ENCODE measurements at places on chromosomes 5 and 9. TPM values are rescaled to one million over a fixed set of nuclear protein-coding genes. Genes with fewer than 3 reads are reported as not detected.

- DNase-seq, result peak; percentile 49
- no peaks in the 10 kb centered on the region for H3K27me3 ChIP-seq
- H3K4me1 ChIP-seq, result peaks cover 6% of the 10 kb centered on the region
- no peak overlapping the region for H3K4me3 ChIP-seq
- peak overlapping the region; percentile 13 for H3K27ac ChIP-seq
Measured at GRCh38 chr9:134491856-134492255, 149.7 kb upstream of the COL5A1 start.

The CSF2 gene
- 7.1 TPM for total RNA-seq

The TTLL11 gene
- 10.7 TPM for total RNA-seq

GRCh38 chr9:84811072-84811750 lies 141.7 kb downstream of the NTRK2 start:
- no peaks in the 10 kb centered on the region for H3K36me3 ChIP-seq
- no peak overlapping the region for H3K27ac ChIP-seq
- DNase-seq, result no peak
- no peaks in the 10 kb centered on the region for H3K27me3 ChIP-seq

The KLHL9 gene
- 22.2 TPM for total RNA-seq

The SHOC1 gene
- total RNA-seq, result not detected

GRCh38 chr9:116333254-116333653 lies 179.7 kb downstream of the PAPPA start:
- no peak for DNase-seq
- H3K36me3 ChIP-seq, result no peaks in the 10 kb centered on the region
- no peak overlapping the region for H3K4me3 ChIP-seq
- H3K27ac ChIP-seq, result no peak overlapping the region
- H3K4me1 ChIP-seq, result no peaks in the 10 kb centered on the region
- H3K27me3 ChIP-seq, result no peaks in the 10 kb centered on the region

DNA sequence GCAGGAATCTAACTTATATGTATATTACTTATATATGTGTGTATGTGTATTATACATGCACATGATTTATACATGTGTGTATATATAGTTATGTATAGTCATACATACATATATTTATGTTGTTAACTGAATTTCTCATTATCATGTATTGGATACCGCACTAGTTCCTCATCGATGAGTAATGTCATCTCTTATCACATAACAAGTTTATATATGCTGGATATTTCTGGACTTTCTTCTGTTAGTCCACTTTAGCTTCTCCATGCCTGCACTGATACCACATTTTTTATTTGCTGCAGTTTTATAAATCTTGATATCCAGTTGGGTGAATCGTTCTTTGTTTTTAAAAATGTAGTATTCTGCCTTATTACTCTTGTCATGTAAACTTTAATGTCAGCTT lies 50.2 kb downstream of the APC start:
- no peaks in the 10 kb centered on the region for H3K27me3 ChIP-seq
- H3K4me1 ChIP-seq, result no peaks in the 10 kb centered on the region
- no peak overlapping the region for H3K27ac ChIP-seq

The THBS4 gene
- total RNA-seq, result 1.2 TPM

The HTR1A gene
- not detected for total RNA-seq

GRCh38 chr5:72760259-72760658 lies 56.2 kb upstream of the TNPO1 start:
- H3K4me3 ChIP-seq, result no peak overlapping the region
- H3K4me1 ChIP-seq, result no peaks in the 10 kb centered on the region
- H3K27me3 ChIP-seq, result no peaks in the 10 kb centered on the region
- DNase-seq, result no peak
- H3K27ac ChIP-seq, result no peak overlapping the region

DNA sequence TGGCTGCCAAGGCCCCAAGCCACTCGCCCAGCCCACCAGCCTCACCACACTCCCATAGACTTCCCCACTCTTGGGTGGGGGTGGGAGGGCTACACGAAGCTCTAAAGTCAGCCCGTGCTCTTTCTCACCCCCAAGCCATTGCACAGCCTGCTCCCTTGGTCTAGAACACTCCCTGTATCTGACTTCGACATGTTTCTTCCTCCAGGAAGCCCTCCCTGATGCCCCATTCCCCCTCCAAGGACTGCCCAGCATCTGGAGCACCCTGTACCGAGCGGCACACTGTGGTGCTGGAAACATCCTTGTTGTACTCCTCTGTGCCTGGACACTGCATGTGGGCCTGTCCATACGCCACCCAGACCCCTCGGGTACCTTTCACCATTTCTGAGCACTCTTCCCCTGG lies 49.4 kb upstream of the KCNMB1 start:
- no peaks in the 10 kb centered on the region for H3K36me3 ChIP-seq
- H3K27ac ChIP-seq, result no peak overlapping the region
- no peaks in the 10 kb centered on the region for H3K27me3 ChIP-seq

The IL5 gene
- total RNA-seq, result not detected

The ATOX1 gene
- 62.4 TPM for total RNA-seq

The FOXD1 gene
- 1.2 TPM for total RNA-seq

DNA sequence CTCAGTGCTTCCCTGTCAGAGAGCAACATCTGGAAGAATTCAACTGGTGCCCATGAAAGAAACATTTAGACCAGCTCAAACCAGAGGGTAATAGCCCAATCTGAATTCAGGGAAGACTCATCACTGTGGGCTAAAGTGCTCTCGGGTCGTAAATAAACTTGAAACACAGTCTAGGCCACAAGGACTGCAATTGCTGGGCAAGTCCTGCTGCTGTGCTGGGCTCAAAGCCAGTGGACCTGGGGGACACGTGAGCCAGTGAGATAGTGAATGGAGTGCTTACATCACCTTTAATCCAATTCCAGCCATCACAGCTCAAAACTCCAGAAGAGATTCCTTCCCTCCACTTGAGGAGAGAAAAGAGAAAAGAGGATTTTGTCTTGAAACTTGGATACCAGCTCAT lies 78.1 kb upstream of the DAP start:
- no peak overlapping the region for H3K4me3 ChIP-seq
- no peak overlapping the region for H3K27ac ChIP-seq
- no peaks in the 10 kb centered on the region for H3K27me3 ChIP-seq
- no peaks in the 10 kb centered on the region for H3K36me3 ChIP-seq
- no peak for DNase-seq

The MAP1B gene
- total RNA-seq, result 20.5 TPM

DNA sequence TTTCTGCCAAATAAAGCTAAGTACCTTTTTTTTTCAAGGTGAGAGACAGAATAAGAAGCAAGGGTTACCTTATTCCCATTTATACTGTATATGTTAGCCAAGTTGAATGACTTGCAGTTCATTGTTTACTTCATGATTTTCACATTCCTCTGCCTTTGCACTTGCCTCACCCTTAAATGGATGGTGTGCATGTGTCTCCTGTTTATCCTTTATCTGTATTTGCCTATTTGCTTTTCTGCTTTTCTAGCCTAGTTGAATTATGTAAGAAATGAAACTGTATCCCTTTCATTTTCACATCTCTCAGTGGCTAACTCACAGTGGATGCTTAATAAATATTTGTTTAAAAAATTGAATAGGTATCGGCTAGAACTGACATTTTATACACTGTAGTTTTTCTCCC lies 200.8 kb upstream of the ST8SIA4 start:
- H3K27me3 ChIP-seq, result no peaks in the 10 kb centered on the region
- H3K36me3 ChIP-seq, result no peaks in the 10 kb centered on the region
- no peak for DNase-seq
- H3K27ac ChIP-seq, result no peak overlapping the region

The GABRA1 gene
- not detected for total RNA-seq

DNA sequence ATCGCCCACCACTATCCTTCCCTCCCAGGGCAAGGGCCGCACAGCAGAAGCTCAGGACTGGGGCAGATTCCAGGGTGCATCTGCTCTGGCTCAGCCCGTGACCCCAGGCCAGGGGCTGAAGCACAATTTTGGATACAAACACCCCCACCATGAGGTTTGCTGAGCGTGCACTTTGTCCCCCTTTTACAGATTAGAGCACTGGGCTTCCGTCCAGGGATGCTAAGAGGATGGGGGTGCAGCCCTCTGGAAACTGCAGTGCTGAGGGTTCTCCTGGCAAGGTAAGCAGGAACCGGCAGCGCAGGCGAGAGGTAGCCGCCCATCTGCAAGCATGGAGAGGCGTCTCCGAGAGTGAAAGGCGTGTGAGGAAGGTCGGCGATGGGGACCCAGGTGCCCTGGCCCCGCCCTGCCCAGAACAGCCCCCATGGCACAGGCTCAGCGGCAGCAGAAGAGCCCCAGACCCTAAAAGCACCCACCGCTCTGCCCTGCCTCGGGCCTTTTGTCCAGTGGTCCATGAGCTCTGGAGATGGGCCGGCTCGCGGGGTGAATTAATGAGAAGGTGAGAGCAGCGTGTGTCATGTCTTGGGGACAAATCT lies 54.5 kb upstream of the OLFM1 start:
- no peaks in the 10 kb centered on the region for H3K27me3 ChIP-seq
- H3K27ac ChIP-seq, result no peak overlapping the region
- no peaks in the 10 kb centered on the region for H3K36me3 ChIP-seq
- H3K4me3 ChIP-seq, result no peak overlapping the region
- DNase-seq, result peak; percentile 43

DNA sequence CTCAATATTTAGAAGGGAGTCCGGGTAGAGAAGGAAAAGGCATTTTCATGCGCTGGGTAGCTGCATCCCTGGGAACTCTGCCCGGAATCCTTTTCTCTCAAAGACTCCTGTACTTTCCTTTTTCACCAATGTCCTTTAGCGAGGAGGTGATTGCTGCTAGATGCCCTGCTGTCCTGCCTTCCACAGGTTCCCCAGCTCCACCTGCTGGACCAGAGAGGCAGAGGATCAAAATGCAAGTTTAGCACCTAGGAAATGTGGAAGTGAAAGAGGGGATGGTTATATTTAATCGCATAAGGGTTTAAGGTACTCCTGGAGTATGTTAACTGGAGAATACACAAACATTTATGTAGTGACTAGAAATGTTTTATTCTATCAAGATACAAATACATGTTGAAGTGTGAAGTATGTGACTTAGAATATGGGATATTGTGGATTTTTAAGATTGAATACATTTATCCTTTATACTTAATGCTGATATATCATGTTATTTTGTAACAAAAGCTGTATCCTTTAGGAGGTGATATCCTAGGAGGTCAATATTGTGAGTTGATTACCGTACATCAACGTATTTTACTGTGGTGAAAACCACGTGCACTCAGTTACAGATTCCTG lies 145.7 kb downstream of the ARHGAP26 start:
- no peak overlapping the region for H3K27ac ChIP-seq
- DNase-seq, result no peak
- H3K27me3 ChIP-seq, result no peaks in the 10 kb centered on the region
- no peaks in the 10 kb centered on the region for H3K4me1 ChIP-seq

DNA sequence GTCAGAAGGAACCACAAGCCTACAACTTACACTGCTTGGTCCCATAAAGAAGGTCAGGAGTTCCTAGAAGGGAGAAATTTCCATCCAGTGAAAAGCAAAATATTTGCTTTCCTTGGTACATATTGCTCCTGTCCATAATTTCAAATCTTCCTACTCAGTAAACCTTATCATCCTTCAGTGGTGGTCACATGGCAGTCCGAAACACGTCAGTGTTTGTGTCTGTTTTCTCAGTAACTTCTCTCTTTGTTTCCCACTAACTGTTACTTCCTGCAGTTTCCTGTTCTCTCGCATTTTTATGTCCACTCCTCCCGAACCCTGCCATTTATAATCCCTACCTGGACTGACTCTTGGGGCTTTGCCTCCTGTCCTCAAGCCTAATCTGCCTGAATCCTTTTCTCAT lies 129.1 kb downstream of the FANCC start:
- no peak overlapping the region for H3K4me3 ChIP-seq
- DNase-seq, result no peak
- no peaks in the 10 kb centered on the region for H3K27me3 ChIP-seq

The INSL4 gene
- total RNA-seq, result not detected

The ELOVL7 gene
- total RNA-seq, result 8.2 TPM

The ARHGEF28 gene
- total RNA-seq, result 22.3 TPM

GRCh38 chr9:95666096-95666784 lies 149.5 kb upstream of the PTCH1 start:
- H3K36me3 ChIP-seq, result no peaks in the 10 kb centered on the region
- H3K27me3 ChIP-seq, result no peaks in the 10 kb centered on the region
- H3K4me3 ChIP-seq, result no peak overlapping the region

The TEX48 gene
- not detected for total RNA-seq

The CTSL gene
- 146 TPM for total RNA-seq

- DNase-seq, result no peak
- H3K36me3 ChIP-seq, result no peaks in the 10 kb centered on the region
- H3K27me3 ChIP-seq, result no peaks in the 10 kb centered on the region
- no peak overlapping the region for H3K27ac ChIP-seq
- H3K4me1 ChIP-seq, result peaks cover 6% of the 10 kb centered on the region
- no peak overlapping the region for H3K4me3 ChIP-seq
Measured at GRCh38 chr5:72125941-72126620, 18.8 kb downstream of the MAP1B start.

The PCDHGA9 gene
- total RNA-seq, result 5.4 TPM

The BTNL3 gene
- not detected for total RNA-seq

DNA sequence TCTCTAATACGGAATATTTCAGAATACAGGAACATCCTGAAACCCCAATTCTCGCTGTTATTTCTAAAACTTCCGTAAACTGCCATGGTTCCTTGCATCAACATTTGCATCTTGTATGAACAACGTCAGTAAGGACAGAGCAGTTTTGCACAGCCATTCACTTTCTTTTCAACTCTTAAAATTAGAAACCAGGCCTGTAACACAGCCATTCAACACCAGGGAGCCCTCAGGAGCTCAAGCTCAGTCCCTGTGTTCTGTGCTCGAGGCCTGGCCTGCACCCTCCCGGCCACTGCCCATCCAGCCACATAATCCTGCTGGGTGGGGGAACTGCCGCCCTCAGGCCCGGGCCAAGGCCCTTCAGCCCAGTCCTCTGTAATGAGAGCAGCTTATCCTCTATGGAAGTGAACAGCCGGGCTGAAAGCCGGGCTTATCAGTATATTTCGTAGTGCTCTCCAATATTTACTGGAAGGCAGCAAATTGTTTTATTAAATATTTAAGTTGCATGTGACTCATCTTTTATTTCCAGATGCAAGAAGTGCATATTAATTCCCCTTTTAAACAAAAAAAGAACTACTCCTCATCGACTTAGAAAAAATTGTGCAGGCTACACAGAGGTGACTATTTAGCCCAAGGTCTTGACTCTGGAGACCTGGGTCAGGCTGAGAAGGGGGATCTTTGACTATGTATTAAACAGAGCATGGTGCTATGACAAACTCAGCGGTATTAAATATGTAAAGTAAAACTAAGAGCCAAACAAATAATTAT lies 33.2 kb upstream of the SLC6A3 start:
- H3K36me3 ChIP-seq, result peaks cover 60% of the 10 kb centered on the region
- H3K27me3 ChIP-seq, result no peaks in the 10 kb centered on the region
- peak overlapping the region; percentile 4 for H3K27ac ChIP-seq
- H3K4me3 ChIP-seq, result no peak overlapping the region
- DNase-seq, result no peak

The UNC13B gene
- total RNA-seq, result 92.1 TPM

DNA sequence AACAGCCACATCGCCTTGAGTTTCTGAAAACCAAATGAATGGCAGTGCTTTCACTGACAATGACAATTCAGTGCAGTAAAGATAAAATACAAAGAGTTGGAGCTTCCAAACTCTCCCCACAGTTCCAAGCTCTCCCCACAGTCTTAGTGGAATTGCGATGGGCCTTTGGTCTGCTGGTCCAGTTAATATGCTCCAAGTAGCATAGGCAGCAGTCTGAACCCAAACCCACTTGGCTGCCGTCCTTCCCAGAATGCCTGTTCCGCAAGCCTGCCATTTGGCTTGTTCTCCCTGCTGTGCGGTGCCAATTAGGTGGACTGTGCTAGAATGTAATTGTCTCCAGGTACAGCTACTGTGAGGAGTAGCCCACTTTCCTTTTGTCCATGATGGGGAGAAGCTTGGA lies 250.1 kb downstream of the GOLPH3 start:
- DNase-seq, result no peak
- no peaks in the 10 kb centered on the region for H3K36me3 ChIP-seq
- H3K4me1 ChIP-seq, result peaks cover 4% of the 10 kb centered on the region
- H3K4me3 ChIP-seq, result no peak overlapping the region

The ENTPD2 gene
- total RNA-seq, result 0.41 TPM
